ENCODE measurements at places on chromosomes 2 and 18.

DNA sequence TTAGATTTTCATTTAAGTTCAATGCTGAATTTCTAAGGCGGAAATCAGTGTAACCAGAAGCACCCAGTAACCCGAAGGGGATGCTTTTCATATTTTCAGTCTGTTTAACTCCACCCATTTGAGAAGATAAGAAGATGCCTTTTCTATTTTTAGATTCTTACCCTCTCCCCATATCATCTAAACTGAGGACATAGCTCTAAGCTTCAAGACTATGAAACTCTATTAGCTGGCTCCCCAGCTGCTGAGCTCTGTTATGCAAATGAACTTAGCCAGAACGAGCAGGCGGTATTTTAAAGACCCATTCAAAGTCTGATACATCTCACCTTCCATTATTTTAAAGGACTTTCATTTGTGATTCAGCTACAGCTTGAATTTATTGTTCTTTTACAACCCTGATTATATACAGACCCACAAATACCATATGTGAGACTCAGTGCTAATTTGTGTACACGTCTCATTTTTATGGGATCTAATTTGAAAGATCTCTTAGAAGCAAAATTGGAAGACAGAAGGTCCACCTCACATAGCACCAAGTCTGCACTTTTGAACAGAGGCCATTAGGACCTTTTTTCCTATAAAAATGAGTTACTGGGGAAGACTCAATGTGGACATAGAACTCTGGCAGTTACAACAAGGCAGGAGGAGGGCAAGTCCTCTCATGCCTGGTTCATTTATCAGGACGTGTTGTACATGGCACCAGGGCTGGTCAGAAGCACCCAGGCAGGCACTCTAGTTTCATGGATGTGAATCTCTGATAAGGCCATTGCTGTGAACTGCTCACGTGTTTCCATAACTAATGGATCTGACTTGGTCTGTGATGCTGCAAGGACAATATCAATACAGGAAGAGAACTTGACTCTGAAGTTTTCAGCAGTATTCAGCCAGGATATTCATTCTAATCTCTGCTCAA, 16.3 kb downstream of the CDC42EP3 start:
- no peak for DNase-seq

DNA sequence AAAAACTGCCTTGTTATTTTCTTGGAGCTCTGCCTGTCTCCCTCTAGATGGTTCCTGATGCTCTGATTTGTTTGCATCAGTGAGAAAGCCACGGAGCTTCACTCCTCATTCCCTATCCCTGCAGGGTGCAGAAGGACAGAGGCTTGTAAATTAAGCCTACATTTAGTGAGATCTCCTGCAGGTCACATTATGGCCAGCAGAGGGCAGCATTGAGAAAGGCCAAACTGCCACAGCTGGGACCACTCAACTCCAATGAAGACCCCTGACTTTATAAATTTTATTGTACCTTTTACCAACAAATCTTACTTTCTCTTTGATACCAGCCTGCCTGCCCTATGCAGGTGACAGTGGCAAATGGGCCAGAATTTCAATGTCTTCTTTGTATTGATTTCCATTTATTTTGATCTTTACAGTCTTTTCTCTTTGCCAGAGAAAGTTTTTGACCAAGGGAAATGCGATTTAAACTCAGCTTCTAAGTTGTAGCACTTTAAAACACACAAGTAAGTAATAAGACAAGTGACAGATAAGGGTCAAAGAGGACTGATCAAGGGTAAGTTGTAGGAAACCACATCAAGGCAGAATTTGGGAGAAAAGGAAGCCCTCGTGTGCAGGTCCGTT, 1029.1 kb upstream of the KLHL29 start:
- no peak for DNase-seq

DNA sequence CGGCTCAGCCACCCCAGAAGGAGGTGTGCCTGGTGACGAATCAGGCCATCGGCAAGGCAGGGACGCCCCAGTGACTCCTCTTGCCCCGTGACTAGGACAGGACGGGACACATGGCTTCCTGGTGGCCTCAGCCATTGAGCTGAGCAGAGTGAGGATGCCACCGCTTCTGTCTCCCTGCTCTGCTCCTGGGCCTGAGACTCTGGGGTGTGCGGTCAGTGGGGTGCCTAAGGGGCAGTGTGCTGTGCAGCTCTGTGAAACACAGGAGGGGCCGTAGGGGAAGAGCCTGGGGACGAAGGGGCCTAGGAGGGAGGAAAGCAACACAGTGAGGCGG, 24.3 kb downstream of the IGFBP5 start:
- no peak for DNase-seq

GRCh38 chr2:219689676-219690628, 62.5 kb downstream of the SLC4A3 start:
- DNase-seq: no peak

DNA sequence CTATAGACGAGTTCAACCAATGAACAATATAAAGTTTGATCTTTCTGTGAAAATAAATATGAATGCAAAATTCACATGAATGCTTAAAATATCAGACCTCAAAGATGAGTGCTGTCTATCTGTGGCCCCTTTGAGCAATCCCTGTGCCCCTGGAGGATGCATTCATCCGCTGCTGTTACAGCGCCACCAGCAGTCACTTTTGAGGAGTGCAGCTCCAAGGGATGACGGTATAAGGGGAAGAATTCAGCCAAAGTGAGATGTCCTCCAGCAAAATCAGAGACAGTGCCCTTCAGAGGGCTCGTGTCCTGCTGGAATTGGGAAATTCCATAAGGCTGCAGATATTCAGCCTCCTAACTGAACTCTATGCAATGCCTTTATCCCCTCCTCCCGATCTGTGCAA, 12.0 kb upstream of the CHRNA1 start:
- no peak for DNase-seq

- no peak for DNase-seq
These were observed 395.2 kb downstream of the BCL11A start for GRCh38 chr2:60158262-60158661.

GRCh38 chr2:127048969-127049897, 57.7 kb downstream of the BIN1 start:
- no peak for DNase-seq

DNA sequence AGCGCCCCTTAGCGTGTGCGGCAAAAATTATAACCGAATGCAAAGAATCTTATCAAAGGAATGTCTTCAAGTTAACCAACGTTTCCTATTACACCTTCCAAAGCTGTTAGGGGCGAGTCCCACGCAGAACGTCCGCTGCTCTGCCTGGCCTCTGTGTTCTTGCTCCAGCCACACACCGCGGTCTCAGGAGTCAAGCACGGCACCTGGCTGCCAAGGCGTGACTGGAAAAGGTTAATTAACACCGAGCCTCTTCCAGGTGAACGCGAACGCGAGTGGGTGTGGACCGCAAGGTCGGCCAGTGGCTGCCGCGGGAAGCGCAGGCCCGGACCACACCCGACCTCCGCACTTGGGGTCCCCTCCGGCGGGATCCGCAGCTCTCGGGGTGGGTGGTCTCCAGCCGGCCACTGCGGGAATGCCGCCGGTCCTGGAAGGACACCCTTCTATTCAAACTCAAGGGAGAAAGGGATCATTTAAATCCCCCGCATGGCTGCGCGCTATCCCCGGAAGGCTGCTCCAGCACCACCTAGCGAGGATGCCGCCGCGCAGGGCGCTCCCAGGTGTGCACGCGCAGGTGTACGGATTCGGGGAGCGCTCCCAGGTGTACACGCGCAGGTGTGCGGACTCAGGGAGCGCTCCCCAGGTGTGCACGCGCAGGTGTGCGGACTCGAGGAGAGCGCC, 830 bp downstream of the CYB5A start:
- DNase-seq: no peak

GRCh38 chr2:205387350-205388055, 294.8 kb upstream of the NRP2 start:
- DNase-seq: no peak

GRCh38 chr18:52694804-52695203, 354.8 kb downstream of the DCC start:
- no peak for DNase-seq

DNA sequence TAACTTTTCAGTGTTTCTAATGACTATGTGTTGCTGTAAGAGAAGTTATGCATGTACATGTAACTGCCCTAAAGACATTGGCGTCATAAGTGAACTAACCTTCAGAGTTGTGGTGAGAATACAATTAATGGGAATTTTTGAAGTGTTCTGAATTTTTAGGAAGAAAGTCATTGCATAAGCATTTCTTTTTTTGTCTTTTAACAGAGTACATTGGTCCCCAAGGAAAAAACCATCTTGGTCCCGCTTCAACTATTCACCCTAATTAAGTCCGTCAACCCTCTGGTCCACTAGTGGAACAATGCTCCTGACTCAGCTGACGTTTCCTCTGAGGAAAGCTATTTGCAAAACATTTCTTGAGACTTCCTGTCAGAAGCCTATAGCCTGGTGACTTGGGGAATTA, 41.1 kb upstream of the VIT start:
- no peak for DNase-seq

- no peak for DNase-seq
These were observed 63.0 kb upstream of the SIX2 start for GRCh38 chr2:45072064-45072861.

DNA sequence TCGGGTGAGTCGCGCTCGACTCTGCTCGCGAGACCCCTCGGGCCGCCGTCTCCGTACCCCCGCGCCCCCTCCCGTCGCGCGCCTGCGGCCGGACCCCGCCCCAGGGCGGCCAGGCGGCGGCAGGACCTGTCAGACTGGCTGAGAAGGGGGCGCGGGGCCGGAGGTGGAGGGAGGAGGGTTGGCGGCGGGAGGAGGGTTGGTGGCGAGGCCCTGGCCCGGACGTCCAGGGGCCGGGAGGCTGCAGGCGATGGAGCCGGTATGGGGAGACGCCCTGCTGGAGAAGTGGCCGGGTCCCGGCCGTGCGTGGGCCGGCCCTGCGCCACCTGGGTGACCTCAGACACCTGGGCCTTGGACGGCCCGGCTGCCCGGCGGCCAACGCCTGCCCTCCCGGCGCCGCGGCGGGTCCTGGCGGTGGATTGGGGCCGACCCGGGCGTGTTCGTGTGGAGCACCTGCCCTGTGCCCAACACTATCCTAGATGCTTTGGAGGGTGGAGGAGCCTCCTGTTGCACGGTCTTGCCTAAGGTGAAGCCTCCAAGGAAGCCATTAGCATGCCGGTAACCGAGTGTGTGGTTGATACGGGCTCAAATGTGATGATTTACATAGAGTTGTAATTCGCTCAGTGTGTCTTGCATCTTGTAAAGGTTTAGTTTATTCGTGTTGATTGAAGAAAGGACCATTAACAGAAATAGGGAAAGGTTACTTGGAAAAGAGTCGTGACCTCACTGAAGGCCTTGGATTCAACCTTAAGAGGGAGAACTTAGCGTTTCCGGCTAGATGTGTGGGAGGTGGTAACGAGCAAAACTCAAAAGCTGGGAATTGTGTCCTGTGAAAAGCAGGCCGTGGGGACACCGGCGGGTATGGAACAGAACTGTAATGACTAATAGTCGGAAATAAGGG, 550 bp downstream of the MYL12B start:
- DNase-seq: no peak

DNA sequence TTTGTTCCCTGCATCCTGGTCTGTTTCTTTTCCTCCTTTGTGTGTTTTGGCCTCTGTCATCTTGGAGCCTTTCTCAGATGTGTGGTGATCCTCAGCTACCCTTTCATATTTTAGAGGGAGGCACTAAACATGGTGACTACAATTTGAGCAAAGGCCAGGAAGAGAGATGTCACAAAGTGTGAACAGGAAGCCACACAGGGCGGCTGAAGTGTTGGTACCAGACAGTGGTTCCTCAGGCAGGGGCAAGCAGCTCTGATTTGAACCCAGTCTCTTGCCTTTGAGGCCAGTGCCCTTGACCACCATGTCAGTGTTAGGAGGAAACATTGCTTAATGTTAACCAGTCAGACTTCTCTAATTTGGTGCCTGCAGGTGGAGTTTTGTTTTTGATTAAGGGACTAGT, 9.2 kb downstream of the LRRFIP1 start:
- no peak for DNase-seq

DNA sequence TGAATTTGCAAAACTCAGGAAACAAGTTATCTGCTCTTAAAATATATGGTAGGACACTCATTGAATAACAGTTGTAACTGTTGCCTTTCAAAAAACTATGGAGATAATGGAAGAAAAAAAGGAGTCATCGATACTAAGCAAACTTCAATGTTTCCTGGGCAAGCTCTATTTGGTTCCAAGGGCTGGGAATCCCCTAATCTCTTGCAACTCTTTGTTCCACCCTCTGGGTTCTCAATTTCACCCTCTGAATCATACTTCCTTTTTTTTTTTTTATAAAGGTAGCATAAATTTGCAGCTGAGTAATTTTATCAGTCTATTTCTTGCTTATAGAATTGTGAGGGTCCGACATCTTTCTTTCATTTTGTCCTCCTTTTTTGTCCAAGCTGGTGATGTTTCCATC, 36.7 kb downstream of the SLC9A4 start:
- no peak for DNase-seq

GRCh38 chr2:100302585-100302892, 19.8 kb downstream of the LONRF2 start:
- DNase-seq: no peak

DNA sequence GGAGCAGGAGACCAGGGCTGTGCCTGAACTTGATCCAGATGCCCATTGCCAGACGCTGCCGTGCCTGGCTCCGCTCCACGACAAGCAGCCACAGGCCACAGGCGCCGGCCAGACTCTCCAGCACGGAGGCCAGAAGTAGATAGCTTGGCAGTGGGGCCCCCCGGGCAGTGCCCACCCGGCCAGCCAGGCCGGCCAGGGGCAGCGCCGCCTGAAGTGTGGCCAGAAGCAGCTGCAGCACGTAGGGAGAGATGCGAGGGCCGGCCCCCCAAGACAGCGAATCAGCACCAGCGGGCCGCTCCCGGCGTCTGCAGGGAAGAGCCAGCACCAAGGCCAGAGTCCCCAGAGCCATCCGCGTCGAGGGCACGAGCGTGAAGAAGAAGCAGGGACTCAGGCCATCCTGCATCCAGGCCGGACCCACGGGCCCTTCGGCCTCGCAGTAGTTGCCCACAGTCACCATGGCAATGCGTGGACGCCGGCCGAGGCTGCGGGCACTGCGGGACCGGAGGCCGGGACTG, 484 bp downstream of the ABCB6 start:
- no peak for DNase-seq

- no peak for DNase-seq
These were observed 20.8 kb downstream of the PRPF40A start for GRCh38 chr2:152696476-152696875.

DNA sequence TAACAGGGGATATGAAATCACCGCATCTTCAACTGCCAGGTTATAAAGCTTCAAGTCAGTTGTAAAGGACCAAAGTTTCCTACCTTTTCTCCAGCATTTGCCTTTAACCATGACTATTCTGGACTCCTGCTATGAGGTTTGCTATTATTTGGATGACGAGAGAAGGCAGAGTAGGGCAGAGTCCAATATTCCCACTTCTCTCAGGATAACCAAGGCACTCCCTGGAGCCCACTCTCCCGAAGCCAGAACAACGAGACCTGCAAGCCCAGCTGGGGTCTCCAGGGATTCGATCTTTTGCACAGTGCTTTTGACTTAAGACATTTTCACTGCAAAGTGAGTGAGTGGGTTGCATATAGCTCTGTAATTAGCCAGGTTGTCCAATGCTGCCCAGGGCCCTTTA, 77.1 kb upstream of the ZNF397 start:
- no peak for DNase-seq

DNA sequence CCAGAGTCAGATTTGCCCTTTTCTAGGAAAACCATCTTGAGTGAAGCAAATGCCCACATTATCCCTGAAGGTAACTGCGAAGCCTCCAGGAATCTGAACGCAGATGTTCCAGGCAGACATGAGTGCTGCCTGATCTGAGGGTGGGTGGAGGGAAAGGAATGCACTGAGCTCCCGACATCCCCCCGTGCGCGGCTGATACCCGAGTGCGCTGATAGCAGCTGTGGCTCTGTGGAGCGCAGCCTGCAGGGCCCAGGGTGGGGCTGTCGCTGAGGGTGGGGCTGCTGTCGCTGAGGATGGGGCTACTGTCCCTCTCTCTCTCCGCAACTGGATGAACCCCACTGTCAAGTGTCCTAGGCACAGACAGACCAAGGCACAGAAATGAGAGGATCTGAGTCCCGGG, 82.4 kb downstream of the GFPT1 start:
- DNase-seq: no peak

All from stimulated activated CD8-positive, alpha-beta memory T cell treated with anti-CD3 and anti-CD28 coated beads, Interleukin-7, amount 100 ng/mL, for 1 hour (primary cell).